ENCODE measurements at places on chromosomes 6 and 20.

- no peak for DNase-seq
Observed at GRCh38 chr6:11236076-11236750, 3.7 kb upstream of the NEDD9 start.

- DNase-seq, result no peak
Observed at GRCh38 chr6:21800330-21800729, 206.8 kb downstream of the SOX4 start.

- no peak for DNase-seq
Observed at GRCh38 chr6:154187203-154187602, 148.2 kb downstream of the OPRM1 start.

- DNase-seq, result no peak
Observed at GRCh38 chr6:24930431-24930871, 5.3 kb downstream of the RIPOR2 start.

DNA sequence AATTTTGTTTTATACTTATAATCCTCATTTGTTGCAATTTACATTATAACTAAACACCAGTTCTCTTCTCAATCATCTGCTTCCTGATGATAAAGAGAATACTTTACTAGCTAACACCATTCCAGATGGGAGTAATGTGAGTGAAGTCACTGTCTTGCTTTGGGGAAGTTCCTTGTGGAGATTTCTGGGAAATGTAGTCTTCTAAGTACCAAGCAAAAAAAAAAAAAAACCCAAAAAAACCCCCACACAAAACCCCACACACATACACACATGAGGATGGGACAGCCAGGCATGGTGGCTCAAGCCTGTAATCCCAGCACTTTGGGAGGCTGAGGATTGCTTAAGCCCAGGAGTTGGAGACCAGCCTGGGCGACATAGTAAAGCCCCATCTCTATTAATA, 2.2 kb upstream of the SNPH start:
- DNase-seq, result no peak

DNA sequence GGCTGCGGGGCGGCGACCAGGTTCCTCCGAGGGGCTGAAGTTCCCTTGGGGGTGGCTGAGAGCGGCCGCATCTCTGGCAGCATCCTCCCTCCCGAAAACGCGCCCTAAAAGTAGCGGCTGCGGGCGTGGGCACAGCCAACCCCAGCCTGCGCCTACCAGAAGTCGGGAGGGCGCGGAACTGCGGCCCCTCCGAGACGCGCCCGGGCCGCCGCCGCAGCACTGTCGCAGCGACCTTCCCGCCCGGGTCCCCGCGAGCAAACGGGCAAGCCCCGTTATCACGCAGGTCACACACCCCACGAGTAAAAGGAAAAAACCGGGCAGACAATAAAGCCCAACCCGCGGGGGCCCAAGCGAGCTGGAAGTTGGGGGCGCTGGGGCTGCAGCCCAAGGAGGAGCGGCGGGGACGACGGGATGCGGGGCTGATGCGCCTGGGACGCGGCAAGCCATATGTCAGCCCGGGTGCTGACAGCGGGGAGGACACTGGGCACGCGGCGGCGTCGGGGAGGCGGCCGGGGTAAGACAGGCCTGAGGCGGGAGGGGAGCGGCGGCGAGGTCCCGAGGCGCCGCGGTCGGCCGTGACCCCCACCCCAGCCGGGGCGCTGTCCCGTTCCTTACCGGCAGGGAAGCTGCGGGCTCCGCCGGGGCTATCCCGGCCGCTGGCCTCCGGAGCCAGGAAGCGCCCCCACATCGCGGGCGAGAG, 659 bp downstream of the CEP85L start:
- DNase-seq, result no peak

GRCh38 chr20:1171461-1172093, 13.2 kb downstream of the TMEM74B start:
- no peak for DNase-seq

DNA sequence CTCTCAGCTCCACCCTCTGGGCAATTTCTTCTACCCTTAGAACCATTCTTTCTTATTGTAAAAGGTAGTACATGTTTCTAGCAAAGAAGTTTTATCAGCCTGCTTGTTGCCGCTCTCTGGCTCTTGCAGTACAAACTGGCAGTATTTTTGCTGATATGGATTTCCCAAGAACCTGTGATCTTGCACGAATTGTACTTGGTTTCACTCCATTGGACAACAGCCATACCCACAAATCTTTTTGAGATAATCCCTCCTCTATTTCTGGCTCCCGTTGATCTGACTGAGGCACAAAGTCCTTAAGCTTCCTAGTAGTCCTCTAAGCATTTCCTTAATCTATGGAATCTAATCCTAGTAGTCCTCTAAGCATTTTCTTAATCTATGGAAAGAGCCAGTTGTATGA, 487.0 kb upstream of the PTCHD4 start:
- no peak for DNase-seq

All from stimulated activated CD4-positive, alpha-beta T cell treated with anti-CD3 and anti-CD28 coated beads, Interleukin-15, amount 100 ng/mL, for 1 hour (primary cell).